Dorsolateral prefrontal cortex (tissue), 122 donors: ENCODE measurements at places on chromosomes 6 and 20. TPM values are rescaled to one million over a fixed set of nuclear protein-coding genes. Genes with fewer than 3 reads are reported as not detected.

GRCh38 chr6:15242937-15243614 is 2.8 kb upstream of the JARID2 start:
- no peak for DNase-seq

DNA sequence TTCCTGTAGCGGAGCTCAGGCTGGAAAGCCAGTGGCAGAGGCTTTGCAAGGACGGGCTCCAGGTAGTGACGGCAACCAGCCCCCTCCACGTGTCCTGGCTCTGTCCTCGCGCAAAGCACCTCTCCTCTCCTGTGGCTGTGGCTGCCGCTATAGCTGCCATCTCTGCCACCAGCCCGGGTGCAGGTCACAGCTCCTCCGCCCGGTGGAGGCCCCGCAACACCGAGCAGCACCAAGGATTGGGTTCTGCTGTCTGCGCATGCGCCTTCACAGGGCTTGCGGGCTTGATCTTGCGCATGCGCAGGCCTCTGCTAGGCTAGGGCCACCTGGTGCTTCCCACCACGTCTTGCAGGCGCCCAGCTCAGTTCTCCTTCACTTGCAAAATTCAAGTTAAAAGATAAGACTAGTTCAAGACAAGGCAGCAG is 625.4 kb downstream of the QKI start:
- no peak for DNase-seq

GRCh38 chr6:88989215-88989614 is 25.8 kb upstream of the RNGTT start:
- no peak for DNase-seq

DNA sequence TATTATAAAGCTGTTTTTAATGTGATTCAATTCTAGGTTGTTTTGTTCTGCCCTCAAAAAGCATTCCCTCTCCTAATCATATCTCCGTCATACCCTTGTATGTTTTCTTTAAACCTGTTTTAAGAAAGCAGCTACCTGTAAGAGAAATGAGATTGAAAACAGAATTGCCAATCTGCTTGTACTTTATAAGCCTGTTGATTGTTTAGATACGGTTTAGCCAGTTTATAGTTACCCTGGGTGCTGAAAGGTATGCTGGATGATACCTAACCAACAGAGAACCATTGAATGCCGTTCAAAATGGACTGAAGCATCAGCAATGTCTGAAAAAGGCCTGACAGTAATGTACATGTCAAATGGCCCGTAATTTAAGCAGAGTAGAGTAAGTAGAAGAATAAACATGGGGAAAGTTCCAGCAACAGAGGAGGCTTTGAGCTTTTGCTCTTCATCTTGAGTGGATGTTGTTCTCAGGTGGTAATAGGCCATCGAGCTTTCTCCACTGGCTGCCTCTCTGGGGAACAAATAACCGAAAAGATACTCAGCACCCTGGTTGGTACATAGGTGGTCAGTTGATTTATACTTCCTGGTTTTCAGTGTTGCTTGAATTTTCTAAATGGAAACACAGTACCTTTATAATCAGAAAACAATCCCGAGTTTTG is 27.5 kb downstream of the PTPN1 start:
- no peak for DNase-seq

- no peak for DNase-seq
Measured at GRCh38 chr6:160028487-160029275, 59.8 kb downstream of the IGF2R start.

DNA sequence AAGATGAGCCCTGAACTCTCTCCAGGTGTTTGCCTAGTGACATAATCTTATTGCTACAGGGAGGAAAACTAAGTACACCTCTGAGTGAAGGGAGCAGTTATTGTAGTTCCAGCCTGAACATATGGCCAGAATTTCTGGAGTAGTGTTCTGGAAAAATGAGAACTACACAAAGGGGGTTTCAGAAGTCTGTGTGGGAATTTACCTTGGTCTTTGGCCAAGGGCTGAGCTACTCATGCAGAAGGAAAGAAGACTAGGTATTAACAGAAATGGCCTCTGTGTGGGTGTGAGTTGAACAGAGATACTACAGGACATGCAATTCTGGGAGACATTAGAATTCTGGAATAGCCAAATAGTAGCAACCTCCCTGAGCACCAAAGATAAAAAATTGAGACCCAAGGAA is 1009.7 kb upstream of the GJE1 start:
- DNase-seq: no peak

DNA sequence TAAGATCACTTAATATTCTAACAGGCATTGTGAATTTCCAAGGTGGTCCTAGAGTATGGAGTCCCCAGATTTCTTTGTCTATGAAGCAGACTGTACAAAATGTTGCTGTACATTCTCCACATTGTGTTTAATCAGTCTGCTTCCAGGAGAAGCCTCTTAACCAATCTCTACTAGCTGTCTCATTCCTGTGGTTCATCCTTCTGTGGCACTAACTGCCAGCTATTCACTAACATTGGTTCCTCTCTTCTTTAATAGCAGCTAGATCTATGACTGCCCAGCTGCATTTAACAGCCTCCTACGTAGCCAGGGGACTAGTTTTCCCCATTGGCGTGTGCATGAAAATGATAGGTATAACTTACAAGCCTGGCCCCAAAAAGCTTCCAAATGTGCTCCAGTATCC is 395.4 kb downstream of the SAMD5 start:
- no peak for DNase-seq

DNA sequence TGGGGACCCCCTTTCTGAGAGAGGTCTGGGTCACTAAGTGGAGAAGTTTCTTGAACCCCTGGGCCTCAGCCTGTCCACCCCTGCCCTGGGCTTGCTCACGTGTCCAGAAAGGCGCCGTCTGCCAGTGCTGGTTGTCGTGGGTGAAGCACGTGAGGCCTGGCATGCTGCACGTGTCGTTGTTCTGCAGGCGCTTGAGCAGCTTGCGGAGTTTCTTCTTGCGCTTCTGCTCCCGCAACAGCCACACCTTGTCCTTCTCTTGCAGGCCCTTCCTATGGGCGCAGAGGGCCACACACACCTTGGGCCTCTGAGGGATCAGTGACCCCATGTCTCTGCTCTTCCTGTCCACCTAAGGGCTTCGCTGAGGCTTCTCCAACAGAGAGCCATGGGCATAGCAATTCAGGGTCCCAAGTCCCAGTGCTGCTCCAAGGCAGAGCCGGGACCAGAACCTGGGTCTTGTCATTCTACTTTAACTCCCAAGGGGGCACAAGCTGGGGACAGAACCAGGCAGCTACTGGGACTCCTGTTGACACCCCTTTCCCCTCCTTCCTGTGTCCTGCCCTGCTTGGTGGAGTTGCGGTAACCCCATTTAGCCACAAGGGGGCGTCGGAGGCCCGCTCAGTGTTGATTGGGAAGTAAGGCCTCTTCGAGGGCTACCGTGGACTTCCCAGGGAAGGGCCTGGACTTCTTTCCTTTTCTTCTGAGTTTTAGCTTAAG is 121.8 kb downstream of the SULF2 start:
- peak; percentile 70 for DNase-seq

DNA sequence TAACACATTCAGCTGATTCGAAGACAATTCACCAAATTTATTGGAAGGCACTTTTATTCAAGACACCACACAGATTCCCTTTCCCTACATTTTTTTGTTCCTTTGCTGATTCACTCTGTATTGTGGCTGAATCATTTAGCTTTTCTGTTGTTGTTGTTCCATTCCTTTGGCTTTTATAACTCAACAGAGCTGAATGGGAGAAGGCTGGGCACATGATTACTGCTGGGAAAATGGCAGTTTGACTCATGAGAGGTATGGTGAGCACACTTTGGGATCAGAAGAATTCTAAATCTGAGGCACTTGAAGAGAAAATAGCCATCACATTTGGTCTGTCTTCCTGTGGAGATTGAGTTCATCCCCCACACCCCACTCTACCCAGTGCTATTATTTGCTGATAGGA is 15.7 kb upstream of the SAYSD1 start:
- DNase-seq: no peak

- no peak for DNase-seq
Measured at GRCh38 chr20:40232273-40232672, 456.8 kb downstream of the MAFB start.

GRCh38 chr20:376750-377149 is 3.8 kb upstream of the TRIB3 start:
- no peak for DNase-seq

GRCh38 chr20:63502671-63503172 is 3.8 kb upstream of the EEF1A2 start:
- DNase-seq: no peak

DNA sequence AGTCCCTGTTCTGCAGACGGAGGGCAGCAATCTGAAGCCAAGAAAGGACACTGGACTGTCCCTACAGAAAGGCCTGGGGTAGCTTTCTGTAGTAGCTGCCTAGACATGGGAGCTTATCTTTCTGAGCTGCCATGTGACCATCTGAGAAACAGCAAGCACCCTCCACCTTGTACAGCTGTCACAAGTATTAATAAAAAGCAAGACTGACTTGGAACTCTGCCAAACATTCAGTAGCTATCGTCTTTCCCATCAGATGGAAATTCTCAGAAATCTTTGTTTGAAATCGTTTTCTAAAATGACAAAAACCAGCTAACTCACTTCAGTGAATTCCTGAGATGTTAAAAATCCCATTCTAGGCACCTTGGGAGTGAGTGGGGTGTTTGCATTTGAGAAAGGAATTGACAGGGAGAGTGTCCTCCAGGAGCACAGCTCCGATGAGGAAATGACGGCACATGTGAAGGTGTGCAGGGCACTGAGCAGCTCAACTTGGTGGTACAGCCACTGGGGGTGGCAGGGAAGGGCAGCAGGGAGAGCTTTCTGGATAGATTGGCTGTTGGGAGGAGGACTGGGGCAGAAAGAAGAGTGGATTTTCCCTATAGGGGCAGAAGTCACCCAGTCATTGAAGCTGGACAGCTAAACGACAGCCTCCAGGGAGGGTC is 24.5 kb downstream of the ACSS1 start:
- no peak for DNase-seq

GRCh38 chr6:32047084-32047478 is 8.9 kb downstream of the CYP21A2 start:
- no peak for DNase-seq

DNA sequence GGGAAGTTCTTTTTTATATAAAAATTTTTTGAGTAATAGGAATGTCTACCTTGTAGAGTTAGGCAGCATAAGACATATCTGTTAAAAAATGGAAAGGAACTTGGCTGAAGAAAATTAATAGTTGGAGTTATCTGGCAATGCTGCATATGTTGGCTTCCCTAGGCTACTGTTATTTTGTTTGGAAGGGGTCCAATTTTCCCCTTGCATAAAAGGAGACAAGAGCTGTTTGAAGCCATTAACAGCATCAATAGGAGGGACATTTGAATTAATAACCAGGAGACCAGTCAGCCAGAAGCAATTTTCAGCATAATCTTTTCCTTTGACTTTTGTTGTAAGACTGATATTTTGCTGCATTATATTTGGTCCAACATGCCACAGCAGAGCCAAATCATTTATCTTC is 80.9 kb upstream of the TAB2 start:
- DNase-seq: no peak

DNA sequence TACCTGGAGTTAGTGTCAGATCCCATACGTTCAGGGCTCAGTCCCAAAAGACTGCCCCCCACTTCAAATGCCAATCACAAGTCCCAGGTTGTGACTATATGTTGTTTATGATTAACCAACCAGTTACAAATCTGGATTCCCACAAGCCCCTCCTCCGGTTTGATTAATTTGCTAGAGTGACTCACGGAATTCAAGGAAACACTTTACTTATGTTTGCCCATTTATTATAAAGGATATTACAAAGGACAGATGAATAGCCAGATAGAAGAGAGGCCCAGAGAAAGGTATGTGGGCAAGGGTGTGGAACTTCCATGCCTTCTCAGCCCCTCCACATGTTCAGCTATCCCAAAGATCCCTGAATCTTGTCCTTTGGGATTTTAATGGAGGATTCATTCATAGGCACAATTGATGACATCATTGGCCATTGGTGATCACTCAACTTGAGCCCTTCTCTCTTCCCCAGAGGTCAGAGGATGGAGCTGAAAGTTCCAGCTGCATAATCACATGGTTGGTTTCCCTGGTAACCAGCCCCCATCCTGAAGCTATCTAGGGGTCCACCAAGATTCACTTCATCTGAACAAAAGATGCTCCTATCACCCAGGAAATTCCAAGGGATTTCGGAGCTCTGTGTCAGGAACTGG is 2.0 kb downstream of the ECT2L start:
- DNase-seq: no peak

DNA sequence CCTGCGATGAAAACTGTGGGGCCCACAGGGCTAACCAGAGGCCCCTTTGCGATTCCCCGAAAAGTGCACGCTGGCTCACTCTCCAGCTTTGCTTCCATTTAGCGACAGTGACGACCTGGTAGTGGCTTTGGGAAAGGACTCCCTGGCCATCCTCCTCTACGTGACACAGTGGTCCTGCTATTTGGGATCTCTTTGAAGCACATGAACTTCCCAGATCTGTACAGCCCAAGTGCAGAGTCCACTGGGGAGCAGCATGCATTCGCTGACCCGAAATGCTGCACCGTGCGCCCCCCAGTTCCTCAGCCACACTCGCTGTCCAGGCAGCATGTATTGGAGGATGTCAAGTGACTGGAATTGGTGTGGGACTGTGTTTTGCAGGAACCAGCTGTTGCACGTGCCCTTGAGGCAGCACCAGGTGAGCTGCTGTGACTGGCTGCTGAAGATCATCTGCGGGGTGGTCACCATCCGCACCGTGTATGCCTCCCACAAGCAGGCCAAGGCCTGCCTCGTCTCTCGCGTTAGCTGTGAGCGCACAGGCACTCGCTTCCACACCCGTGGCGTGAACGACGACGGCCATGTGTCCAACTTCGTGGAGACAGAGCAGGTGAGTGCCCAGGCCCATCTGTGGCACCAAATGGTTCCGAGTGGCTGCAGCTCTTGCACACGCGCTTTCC is 51.6 kb downstream of the SYNJ2 start:
- peak; percentile 28 for DNase-seq

DNA sequence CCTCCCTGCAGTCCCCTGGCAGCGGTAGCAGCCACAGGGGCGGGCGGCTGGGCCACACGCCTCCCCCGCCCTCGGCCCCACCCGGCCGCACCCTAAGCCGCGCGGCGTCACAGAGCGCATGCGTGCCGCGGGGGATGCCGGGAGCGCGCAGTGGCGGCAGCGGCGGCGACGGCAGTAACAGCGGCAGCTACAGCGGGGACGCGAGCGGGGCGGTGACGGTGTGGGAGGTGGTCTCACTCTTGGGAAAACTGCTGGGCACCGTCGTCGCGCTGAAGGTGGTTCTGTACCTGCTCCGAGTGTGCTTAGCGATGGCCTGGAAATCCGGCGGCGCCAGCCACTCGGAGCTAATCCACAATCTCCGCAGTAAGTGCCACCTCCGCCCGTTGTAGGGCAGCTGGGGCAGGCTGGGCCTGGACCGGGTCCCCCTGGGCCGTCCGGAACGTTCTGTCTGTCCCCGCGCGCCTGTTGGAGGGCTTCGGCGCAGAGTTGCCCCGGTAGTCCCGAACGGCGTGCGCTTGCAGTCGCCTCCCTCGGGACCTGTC is at the start of gene PCMT1:
Gene PCMT1, plus strand, starts transcription at position 148 of the 542 bp plus-strand sequence. Its CDS starts 161 bp downstream, at position 309.
- DNase-seq: peak; percentile 85

Gene KCNK15
- 0.50 TPM for total RNA-seq

Gene NPEPL1
- total RNA-seq: 22.7 TPM

Gene TREML2
- total RNA-seq: not detected

Gene SRMS
- total RNA-seq: not detected

Gene ACSS2
- 38.9 TPM for total RNA-seq

Gene LINC00237
- total RNA-seq: 2.4 TPM

Gene DEFB129
- total RNA-seq: not detected

Gene ID1
- total RNA-seq: 9.2 TPM

Gene HLA-DQB2
- not detected for total RNA-seq

Gene KHDC1L
- total RNA-seq: not detected

Gene STX11
- total RNA-seq: 2.1 TPM

Gene BPIFB1
- total RNA-seq: not detected

Gene NKAIN2
- total RNA-seq: 37.7 TPM

Gene IGF2R
- total RNA-seq: 46.1 TPM

Gene RNF182
- 29.3 TPM for total RNA-seq
